ENCODE measurements at places on chromosomes 2 and 18. TPM values are rescaled to one million over a fixed set of nuclear protein-coding genes. Genes with fewer than 3 reads are reported as not detected.
A peak's percentile ranks its signal among the peaks of the same experiment; 100 is the strongest.

GRCh38 chr18:5317186-5317585 lies 21.7 kb upstream of the ZBTB14 start:
- DNase-seq: no peak

DNA sequence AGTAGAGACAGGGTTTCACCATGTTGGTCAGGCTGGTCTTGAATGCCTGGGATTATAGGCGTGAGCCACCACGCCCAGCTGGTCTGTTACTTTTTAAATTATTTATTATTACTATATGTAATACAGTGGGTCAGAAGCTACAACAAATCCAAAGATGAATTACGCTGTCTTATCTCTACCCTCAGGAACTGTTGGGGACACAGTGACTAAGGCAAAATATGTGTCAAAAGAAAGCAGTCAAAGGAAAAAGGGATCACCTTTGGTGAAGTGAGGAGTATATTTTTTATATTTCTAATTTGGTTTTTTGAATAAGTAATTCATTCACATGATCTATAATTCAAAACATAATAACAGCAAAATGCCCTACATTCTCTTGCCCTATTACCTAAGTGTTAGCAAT lies 4.7 kb downstream of the CREB1 start:
- no peak for DNase-seq

- peak; percentile 53 for DNase-seq
Observed at GRCh38 chr2:232437195-232437571, 18.8 kb upstream of the ALPI start.

DNA sequence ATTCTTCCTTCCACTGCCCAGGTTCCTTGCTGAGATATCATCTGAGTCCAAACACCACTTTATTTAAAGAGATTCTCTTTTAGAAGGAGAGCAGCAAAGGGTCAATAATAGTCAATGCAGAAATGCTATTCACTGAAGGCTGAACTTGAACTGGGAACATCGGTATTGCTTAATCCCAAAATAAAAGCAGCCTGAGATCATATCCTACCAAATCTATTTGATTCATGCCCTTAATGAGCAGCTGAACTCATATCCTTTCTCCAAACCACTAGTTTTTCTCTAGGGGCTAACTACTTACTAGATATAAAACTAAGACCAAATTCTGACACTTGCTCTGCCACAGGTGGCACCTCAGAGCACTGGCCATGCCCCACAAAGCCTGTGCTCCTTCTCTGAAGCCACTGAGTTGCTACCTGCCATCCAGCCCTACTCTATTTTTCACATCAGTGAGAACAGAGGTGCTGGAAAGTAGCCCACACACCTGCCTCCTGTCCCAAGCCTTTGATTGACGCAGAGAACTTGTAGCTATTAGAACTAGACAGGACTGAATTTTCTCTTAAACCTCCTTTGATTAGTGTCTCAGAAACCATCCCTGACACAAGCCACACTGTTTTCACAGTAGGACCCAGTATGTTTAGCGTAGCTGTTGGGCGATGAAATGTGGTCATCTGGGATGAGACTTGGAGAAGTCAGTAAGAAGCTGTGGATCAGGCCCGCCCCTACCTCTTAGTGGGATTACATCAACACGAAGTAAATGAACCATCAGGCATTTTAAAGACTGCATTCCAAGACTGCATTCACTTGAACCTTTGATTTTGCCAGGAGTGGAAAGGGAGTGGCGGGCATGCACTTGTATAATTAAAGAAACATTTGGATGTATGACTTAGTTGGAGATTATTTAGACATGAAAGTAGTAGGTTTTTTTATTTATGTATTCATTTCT lies 124.3 kb downstream of the RBMS1 start:
- no peak for DNase-seq

SLC4A5 gene
- total RNA-seq: 1.1 TPM

- no peak for DNase-seq
Observed at GRCh38 chr2:28577791-28578680, 82.2 kb downstream of the PLB1 start.

LIMS3 gene
- total RNA-seq: 5.3 TPM

DCDC2C gene
- total RNA-seq: not detected

RTKN gene
- 16.4 TPM for total RNA-seq

Data from Right ventricle myocardium inferior (tissue), 1 donor.